Endodermal cell (in vitro differentiated cells): ENCODE measurements at places on chromosomes 4 and X. TPM values are rescaled to one million over a fixed set of nuclear protein-coding genes. Genes with fewer than 3 reads are reported as not detected.
A peak's percentile ranks its signal among the peaks of the same experiment; 100 is the strongest.

GRCh38 chrX:72205706-72206105 is 24.1 kb downstream of the PIN4 start:
- no peak for DNase-seq

DNA sequence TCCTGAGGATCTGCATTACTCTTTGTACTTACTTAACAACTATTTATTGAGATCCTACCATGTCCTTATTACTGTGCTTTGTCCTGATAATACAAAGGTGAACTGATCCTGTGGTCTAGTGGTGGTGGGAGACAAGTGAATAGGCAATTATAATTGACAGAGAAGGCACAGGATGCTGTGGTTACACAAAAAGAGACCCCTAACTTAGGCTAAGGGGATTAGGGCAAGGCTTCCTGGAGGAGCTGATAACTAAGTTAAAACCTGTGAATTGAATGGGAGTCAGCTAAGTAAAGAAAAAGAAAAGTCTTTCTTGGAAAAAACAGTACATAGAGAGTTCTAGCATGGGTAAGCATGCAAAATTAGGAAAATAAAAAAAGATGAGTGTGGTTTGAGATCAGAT is 164.4 kb downstream of the LARP7 start:
- DNase-seq = no peak

DNA sequence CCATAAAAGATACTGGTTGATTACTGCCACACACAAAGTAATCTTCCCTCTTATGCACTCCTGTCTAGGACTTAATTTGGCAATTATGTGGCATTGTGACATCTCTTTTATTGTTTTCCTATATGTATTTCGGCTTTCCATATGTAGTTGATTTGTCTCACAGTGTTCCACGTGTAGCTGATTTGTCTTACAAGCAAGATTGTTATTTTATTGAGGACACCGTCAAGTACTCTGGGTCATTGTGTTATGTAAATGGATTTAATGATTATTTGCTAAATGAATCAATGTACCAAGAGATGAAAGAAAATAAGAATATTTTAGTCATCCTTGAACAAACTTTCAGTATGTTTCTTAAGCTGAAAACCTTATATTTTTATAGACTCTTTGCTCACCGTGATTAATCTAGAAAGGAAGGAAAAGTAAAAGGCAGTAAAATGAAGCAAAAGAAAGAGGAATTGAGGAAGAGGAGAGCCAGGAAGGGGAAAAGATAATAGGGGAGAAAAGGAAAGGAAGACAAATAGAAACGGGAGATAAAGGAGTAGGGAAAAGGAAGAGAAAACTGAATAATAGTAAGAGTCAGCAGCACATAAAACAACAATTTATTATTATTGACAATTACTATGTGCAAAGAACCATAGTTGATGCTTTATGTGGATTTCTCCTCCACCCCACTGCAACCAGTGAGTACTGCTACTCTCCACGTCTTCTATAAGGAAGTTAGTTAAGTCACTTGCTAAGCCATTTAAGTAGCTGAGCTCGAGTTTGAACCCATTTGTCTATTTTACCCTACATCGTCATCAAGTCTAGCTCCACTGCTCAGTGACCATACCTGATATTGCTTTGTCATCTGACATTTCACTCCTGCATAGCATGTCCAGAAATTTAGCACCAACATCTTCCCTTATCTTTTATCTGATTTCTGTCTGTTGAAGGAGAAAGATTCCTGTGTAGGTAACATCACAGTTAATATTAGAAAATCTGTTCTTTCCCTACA is 336.5 kb downstream of the BMPR1B start:
- DNase-seq = no peak

DNA sequence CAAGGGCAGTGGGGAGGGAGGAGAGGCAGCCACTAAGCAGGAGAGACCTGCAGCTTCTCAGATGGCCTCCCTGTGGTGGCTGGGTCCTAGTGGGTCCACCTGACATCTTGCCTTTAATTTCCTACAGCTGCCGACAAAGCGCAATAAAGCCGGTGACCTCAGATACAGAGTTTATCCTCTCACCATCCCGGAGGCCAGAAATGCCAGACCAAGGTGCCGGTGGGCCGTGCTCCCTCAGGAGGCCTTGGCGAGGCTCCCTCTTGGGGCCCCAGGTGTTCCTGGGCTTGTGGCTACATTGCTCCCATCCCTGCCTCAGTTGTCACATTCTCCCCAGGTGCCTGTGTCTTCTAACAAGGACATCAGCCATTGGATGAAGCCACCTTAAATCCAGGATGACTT is 103.0 kb downstream of the ADRA2C start:
- DNase-seq = peak; percentile 35

DNA sequence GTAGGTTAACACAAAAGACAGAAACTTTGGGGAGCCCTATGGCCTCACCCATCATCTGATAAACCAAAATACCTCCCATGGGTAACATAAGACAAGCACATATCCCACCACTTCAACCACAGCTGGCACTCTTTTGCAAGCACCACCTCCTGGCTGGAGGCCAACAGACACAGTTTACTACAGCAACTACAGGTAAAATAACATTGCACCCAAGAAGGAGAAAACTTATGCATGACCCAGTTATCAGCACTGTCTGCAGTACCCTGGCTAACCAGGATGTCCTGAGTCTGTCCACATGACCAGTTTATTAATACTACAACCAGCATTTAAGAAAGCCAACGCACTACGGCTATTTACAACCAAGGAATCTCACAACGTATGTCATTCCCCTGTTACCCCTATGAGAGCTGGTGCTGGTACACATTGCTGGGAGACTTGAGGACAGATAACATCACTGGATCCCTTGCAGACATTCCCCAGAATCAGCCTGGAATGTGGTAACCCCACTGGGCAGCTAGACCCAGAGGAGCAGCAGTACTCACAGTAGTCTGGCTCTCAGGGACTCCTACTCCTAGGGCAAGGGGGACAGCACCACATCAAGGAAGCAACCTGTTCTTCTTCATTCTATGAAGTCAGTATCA is 32.0 kb downstream of the ELF2 start:
- DNase-seq = peak; percentile 61

GRCh38 chr4:111475001-111475400 is 670.3 kb upstream of the FAM241A start:
- DNase-seq = peak; percentile 87

- DNase-seq = no peak
Measured at GRCh38 chr4:80104927-80105326, 31.9 kb upstream of the ANTXR2 start.

DNA sequence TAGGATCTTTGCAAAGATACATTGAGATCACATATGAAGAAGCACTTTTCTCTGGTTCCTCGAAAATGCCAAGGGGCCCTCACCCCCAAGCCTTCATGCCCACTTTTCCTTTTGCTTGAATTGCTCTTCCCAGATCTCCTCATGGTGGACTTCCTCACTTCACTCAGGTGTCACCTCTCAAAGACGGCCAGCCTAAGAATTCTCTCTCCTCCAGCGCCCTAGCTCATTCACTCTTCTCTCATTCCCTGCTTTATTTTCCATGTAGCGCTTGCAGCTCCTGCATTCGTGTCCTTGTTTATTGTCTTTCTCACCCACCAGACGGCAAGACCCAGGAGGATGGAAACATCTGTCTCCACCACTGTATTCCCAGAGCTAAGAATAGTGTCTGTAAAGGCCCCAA is 32.9 kb downstream of the CCKAR start:
- no peak for DNase-seq

DNA sequence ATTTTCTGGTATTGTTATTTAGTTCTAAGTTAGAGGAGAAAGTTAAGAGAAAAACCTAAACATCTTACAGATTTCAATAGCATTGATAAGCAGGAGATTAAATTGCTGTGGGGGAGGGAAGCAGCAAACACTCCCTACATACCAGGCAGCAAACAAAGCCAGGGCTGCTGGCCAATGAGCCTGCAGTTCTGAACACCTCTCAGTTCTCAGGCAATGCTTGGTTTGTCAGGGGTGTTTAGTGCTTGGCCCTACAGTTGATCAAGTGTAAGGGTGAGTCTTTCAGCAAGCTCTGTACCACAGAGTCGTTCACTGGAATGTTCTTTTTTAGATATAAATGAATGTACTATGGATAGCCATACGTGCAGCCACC is 38.6 kb downstream of the EGFL6 start:
- DNase-seq = peak; percentile 54

DNA sequence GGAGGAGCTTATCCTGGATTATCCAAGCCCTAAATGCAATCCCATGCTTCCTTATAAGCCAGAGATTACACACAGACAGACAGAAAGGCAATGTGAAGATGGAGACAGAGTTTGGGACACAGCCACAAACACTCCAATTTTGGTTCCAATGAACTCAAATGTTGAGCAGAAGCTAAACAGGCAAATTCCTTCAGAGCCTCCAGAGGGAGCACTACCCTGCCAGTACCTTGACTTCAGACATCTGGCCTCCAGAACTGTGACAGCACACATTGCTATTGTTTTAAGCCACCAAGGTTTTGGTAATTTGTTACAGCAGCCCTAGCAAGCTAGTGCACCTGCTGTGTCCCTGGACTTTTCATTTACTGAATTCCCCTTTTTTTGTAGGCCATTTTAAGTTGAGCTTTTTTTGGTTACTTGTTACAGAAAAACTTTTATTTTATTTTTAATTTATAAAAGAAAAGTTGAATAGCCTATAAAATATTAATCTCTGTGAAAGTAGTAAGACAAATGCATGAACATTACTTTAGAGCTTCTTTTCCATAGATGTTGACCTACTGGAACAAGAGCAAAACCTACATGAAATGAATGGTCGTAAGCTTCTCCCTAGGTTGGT is 33.4 kb upstream of the SRD5A3 start:
- DNase-seq = peak; percentile 63

GRCh38 chrX:10617999-10618351 is 2.4 kb downstream of the MID1 start:
- no peak for DNase-seq

- no peak for DNase-seq
Measured at GRCh38 chr4:167032871-167033270, 201.4 kb downstream of the SPOCK3 start.

GRCh38 chr4:8694651-8695151 is 102.1 kb downstream of the CPZ start:
- peak; percentile 39 for DNase-seq

DNA sequence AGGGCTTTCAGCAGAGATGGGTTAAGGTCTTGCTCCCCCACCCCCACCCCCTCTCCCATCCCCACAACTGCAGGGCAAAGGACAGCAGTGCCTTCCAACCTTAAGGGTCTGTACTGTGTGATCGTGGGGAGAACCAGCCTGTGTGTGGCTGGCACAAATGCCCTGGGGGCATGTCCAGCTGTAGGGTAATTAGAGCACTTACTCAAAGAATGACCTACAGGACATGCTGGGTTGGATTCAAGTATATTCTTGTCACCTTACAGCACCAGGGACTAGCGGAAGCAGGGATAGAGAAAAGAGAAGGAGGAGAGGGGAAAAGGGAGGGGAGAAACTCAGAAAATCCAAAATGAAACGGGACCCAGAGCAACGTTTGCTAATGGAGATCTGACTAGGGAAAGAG is 191.3 kb upstream of the GATB start:
- DNase-seq = no peak

GRCh38 chrX:23386260-23386659 is 51.6 kb downstream of the PTCHD1 start:
- DNase-seq = no peak

GRCh38 chr4:84809946-84810345 is 156.5 kb downstream of the WDFY3 start:
- no peak for DNase-seq

DNA sequence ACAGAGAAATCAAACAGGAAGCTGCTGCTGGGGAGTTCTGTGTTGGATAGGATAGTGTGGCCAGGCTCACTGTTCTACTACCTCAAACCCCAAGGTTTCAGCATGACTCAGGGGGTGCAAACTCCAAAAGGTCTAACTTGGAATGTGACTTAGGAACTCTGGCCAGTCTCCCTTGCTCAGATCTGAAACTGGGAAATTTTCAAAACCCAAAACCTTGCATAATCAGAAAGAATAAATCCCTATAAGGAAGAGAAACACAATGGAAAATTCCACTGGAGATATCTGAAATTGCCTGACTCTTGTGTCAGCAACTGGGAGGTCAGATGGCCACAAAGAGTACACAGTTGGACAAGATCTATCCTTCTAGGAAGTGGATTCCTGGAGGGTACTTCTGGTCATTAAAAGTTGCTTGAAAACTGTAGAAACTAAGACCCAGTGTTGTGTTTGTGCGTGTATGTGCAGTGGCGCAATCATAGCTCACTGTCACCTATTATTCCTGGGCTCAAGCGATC is 58.0 kb downstream of the PPEF2 start:
- DNase-seq = no peak

DNA sequence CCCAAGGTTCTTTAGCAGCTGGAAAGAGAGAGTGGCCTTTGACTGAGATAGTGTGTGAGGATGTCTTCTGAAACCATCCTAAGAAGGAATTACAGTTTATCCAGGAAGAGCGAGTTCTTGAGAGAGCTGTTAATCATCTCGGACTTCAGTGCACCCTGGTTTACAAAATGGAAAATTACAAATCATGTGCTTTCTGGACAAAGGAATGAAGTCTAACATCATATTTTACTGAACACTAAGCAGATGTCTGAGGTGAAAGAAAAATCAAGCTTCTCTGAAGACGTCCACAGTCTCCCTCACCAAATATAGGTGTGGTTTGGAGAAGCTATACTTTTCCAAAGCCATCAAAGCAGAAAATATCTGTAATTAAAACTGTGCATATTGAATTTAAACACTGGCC is 30.8 kb upstream of the CYP2U1 start:
- DNase-seq = no peak

- no peak for DNase-seq
Measured at GRCh38 chr4:30903502-30904214, 183.5 kb downstream of the PCDH7 start.

DNA sequence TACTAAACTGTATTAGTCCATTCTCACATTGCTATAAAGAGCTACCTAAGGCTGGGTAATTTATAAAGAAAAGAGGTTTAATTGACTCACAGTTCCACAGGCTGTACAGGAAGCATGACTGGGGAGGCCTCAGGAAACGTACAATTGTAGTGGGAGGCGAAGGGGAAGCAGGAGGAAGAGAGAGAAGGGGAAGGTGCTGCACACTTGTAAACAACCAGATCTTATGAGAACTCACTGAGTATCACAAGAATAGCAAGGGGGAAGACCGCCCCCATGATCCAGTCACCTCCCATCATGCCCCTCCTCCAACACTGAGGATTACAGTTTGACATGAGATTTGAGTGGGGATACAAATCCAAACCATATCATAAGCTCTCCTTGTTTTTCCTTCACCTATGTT is 40.9 kb downstream of the RPA4 start:
- no peak for DNase-seq

The POU4F2 gene
- not detected in 3 replicates for total RNA-seq

The RGS12 gene
- total RNA-seq = 38.2 and 45.2 TPM in 2 replicates

The ETFDH gene
- 7.4 to 11.8 TPM (median 10.7 TPM) in 3 replicates for total RNA-seq

The HS3ST1 gene
- 0.54 to 2.8 TPM (median 2.1 TPM) in 3 replicates for total RNA-seq

The GAGE1 gene
- total RNA-seq = not detected in 2 replicates

The TIGD4 gene
- total RNA-seq = 1.1 to 3.0 TPM (median 2.9 TPM) in 3 replicates

The BEND2 gene
- total RNA-seq = not detected in 2 replicates

The TXK gene
- 0.48 to 0.66 TPM in 2 of 3 replicates, not detected in the other for total RNA-seq

The SMR3B gene
- total RNA-seq = not detected in 3 replicates

The UGT2B11 gene
- not detected in 2 replicates for total RNA-seq

The RXFP1 gene
- total RNA-seq = not detected in 3 replicates

The PLK4 gene
- total RNA-seq = 10.0 to 33.5 TPM (median 31.3 TPM) in 3 replicates

The MAGEC2 gene
- not detected in 2 replicates for total RNA-seq

The CAMK2D gene
- 117 to 128 TPM (median 120 TPM) in 3 replicates for total RNA-seq

The HSFX2 gene
- total RNA-seq = 0.50 TPM in 1 of 2 replicates, not detected in the other
